Stimulated activated CD8-positive, alpha-beta memory T cell treated with anti-CD3 and anti-CD28 coated beads, Interleukin-2, amount 100 ng/mL, for 1 hour (primary cell): ENCODE measurements at places on chromosomes 11 and 22.

DNA sequence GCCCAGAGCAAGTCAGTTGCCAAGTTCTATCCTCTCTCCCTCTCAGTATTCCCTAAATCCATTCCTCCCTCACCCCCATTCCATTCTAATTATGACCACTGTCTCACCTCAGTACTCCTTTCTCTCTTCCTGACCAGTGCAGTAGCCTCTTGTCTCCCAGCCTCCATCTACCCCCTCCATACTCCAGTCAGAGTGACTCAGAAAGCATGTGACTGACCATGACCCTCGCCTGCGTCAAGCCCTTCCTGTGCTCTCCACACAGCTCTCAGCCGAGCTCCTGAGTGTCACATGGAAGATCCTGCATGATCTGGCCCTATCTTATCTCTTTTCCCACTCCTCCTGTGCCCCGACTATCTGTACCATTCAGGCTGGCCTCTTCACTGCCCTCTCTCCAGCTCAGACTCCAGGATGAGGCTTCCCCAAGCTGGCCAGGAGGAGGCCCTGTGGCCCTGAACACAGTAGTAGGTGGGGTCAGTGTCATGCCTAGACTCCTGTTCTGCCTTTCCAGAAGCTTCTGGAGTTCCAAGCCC, 42.6 kb downstream of the NEU3 start:
- no peak for DNase-seq

DNA sequence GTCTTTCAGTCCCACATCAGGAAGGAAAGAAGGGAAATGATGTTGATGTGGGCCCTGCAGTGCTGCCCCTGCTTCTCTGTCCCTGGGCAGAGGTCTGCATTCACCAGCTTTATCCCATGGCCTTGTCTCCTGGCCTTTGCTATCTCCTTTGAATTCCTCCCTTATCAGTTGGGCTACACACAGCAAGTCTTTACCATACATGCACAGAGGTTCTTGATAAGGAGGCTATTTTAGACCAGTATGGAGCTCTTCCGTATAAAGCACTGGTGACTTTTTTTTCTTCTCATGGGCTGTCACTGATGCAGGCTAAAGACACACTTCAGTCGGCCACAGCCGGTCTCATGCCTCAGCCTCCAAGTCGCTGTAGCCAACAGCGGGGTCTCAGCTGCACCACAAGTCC, 20.2 kb downstream of the MYO18B start:
- no peak for DNase-seq

- DNase-seq, result no peak
These were observed 719.8 kb upstream of the RAG2 start for GRCh38 chr11:37317803-37318202.

- no peak for DNase-seq
These were observed 13.6 kb downstream of the PLA2G6 start for GRCh38 chr22:38167988-38168407.

DNA sequence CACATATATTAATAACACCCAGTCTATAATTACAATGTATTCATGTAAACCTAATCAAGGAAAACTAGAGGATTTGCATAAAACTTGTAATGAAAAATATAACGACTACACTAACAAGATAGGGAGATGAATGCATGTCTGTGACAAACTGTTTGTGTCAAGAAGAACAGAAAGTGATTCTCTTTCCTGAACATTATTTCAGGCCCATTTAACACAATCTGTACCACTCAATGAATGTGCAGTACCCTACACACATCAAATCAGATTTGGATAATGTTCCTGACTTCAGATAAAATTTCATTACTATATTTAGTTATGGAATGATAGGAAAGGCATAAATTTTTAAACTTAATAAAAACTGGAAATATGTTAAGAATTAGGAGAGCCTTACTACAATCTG, 93.1 kb downstream of the CADM1 start:
- DNase-seq, result no peak

DNA sequence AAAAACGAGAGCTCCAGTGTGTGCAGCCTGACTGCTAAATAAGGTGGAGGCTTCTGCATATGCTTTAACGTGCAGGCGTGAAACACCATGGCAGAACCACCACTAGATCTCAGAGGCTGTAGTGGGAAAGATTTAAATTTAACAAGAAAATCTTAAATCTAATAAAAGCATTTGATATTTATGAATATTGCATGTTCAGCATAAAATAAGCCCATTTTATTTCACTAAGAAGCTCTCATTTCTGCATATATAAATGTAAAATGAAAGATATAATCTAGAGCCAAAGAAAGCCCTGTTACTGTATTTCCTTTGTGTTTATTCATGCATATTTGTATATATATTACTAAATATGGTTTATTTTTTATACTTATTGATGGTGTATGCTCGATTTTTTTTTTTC, 188.3 kb downstream of the DDX10 start:
- no peak for DNase-seq

- DNase-seq, result no peak
These were observed 59.9 kb downstream of the FAM168A start for GRCh38 chr11:73537969-73538368.

- no peak for DNase-seq
These were observed 865.3 kb downstream of the TBC1D22A start for GRCh38 chr22:47627556-47628253.

DNA sequence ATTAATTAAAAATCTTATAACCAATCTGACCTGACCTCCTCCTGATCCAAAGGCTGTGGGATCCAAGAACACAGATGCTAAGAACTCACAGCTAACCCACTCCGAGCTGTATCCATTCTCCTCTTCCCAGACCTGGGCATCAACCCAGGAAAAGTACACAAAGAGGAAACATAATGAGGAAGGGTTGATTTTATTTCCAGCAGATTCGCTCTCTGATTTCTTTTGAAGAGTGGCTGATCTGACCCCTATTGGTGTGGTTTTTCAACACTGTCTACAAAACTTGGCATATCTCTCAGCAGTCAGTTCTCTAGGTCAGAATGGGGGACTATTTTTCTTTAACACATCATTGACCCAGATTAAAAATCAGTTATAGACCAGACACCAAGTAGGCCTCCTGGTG, 201.9 kb upstream of the UBASH3B start:
- DNase-seq, result no peak

DNA sequence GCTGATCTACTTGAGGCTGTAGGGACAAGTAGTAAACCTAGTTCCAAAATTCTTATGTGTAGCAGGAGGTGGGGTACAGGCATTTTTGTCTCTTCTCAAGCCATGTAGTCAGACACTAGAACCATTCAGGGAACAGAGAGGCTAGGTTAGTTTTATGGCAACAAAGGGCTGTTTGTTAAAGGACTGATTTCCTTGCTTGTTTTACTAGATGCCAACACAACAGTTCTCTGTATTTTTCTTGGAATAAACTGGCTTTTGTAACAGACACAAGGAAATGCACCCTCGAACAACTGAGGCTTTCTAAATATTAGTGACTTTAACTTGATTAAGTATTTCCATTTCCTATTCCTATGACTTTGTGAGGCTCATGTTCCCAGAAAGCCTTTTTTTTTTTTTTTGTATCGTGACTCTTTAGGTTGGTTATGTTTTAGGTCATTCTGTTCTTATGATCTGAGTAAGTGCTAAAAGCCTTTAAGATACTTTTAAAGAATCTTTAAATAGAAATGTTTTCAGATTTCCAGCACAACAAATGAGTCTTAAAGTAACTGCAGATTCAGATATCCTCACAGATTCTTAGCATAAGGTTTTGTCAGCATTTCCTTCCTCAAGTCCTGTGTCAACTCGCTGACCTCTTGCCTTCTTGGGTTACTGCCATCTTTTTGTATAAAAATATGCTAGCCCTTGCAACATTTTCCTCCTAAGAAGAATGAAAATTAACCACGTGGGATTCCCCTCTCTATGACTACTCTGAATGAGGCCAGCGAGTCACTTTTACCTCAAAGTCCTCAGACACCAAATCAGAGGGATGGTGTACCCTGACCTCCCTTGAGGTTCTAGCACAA, 92.5 kb downstream of the CCDC83 start:
- DNase-seq, result no peak

DNA sequence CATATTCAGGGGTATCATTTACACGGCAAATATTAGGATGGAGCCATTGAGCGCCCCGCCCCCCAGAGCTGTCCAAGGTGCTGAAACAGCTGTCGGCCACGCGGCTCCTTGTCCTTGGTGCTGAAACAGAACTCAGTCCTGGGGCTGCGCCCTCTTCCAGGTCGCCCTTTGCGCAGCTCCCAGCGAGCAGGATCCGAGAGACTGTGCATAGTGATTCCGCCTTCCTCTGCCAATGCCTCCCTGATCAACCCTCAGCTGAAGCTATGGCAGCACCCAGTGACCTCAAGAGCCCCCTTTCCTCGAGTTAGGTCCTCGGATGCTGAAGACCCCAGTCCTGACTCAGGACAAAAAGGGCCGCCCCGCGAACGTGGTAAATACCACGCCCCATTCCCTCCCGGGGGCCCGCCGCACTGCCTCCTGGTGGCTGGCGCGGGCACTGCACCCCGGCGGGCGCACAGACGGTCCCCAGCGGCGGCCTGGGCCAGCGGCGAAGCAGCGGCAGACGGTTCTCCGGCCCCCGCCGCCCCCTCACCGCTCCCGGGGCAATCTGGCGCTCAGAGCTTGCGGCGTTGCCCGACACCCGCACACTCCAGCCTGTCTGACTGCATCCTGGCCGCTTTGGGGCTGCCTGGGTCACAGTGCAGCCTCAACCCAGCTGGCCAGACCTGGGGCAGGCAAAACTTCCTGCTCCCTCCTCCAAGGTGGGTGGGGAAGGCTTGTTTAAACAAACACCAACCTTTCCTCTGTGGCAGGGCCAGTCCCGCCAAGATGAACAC, 13.4 kb downstream of the SYT7 start:
- peak; percentile 30 for DNase-seq

DNA sequence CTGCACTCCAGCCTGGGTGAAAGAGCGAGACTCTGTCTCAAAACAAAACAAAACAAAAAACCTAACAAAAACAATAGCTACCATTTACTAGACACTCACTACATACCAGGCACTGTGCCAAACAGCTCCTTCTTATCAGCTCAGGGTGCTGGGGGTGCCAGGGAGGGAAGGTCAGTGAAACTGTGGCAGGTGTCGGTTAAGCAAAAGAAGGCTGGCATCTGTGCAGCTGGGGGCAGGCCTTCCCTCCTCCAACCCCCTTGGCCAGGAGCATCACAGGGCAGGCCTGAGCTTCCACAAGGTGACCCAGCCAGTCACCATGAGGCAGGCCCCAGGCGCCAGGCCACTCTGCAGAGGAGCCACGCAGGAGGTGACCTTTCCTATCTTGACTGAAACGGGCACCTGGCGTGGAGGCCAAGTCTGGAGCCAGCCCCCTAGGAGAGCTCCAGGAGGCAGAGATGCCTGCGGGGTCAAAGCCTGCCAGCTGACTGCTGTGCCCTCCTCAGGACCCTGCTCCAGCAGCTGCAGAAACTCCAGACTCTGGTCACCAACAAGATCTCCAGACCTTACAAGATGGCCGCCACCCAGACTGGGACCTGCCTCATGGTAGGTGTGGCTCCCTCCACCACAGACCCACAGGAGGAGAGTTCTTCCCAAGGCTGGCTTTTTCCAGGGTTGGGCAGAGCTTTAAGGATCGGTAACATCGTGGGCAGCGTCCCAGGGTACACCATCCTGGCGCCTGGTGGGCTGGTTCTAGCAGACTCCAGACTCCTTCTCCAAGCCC, 31.3 kb upstream of the DGKZ start:
- no peak for DNase-seq

GRCh38 chr22:17229991-17230630, 10.9 kb upstream of the ADA2 start:
- no peak for DNase-seq

DNA sequence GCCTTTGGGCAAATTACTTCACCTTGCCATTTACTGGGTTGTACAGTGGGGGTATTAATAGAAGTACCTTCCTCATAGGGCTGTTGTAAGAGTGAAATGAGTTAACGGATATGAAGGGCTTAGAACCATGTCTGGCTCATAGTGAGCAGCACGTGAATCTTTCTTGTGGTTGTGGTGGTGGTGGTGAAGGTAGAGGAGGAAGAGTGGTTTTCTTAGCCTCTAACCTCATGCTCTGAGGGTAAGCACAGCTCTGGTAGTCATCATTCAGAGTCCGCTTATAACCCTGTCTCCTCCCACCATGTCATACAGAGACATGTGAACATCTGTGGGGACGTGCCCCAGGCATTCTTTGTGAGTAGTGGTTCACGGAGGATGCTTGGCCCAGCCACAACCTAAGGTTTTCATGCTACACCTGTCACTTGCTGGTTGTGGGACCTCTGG, 43.6 kb downstream of the TEAD1 start:
- DNase-seq, result no peak

DNA sequence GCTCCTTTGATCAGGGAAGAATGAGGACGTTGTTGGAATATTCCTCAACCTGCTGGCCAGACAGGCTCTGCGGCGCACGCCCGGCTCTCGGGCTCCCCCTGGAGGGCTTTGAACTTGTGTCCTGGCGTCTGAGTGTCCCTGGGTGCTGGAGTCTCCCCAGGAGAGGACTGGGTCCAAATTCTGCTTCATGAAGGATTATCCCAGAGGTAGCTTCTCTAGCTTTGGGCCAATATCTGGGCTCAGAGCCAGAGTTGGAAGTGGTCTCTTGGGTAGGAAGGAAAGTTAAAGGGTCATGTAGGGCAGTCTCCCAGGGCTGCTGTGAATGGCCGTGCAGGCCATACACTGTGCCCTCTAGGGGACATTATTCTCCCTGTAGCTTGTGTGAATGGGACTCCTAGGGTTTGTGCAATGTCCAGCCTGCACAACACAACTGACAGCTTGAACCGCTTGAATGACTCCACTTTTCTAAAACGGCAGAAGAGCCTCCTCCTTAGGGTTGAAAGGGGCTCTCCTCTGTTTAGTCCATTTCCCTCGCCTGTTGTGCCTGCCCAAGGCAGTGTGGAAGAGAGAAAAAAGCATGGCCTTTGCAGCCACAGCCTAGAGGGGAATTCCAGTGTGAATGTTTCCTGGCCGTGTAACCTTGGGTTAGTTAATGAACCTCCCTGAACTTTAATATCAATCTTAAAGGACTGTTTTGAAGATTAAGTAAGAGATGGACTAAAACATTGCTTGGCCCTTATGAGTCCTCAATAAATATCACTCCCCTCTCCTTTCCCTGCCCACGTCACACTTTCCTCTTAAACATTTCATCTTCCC, 111.2 kb upstream of the THY1 start:
- DNase-seq, result no peak

DNA sequence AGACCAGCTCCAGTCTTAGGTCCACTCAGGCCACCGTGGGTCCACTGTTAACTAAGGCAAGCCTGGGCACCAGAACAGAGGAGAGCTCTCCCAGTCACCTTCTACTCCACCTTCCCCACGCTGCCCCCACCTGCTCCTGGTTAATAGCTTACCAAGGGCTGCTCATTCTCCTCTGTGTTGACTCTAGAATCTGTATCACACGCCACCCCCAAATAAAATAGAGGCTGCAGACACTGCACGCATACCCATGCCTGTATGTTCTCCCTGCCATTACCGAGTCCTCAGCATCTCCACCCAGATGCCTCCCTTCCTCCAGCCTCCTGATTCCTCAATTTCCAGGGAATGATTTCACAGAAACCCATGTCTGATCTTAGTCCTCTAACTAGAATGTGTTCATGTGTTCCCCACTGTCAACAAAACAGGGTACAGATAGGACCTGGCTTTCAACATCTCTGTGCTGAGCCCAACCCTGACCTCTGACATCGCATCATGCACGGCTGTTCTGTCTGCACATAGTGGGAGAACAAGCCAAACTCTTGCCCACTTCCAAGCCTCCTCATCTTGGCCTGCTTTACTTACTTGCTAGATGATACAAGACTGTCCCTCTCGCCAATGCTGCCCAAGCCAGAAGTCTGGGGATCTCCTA, 49.8 kb downstream of the SMCO4 start:
- DNase-seq, result no peak

- DNase-seq, result peak; percentile 57
These were observed at the start of gene RHOG for GRCh38 chr11:3840870-3841425. Gene RHOG (minus strand): TSS chr11:3840959. CDS start chr11:3828138, 12,821 bp downstream.

GRCh38 chr22:29218758-29219408, 13.2 kb downstream of the EMID1 start:
- DNase-seq, result no peak

GRCh38 chr11:73173755-73174494, 31.8 kb upstream of the FCHSD2 start:
- no peak for DNase-seq
